AG09309 (cell line): ENCODE measurements at places on chromosomes 4 and X.

DNA sequence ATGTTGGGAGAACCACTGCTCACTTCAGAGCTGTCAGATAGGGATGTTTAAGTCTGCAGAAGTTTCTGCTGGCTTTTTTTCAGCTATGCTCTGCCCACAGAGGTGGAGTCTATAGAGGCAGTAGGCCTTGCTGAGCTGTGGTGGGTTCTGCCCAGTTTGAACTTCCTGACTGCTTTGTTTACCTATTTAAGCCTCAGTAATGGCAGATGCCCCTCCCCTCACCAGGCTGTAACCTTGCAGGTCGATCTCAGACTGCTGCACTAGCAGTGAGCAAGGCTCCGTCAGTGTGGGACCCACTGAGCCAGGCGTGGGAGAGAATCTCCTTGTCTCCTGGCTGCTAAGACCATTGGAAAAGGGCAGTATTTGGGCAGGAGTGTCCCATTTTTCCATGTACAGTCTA lies 36.8 kb downstream of the AFM start:
- no peak for DNase-seq

GRCh38 chr4:85391589-85392410 lies 83.2 kb upstream of the ARHGAP24 start:
- no peak for DNase-seq

- DNase-seq: no peak
These were observed 24.0 kb upstream of the ANXA3 start for GRCh38 chr4:78527555-78527954.

DNA sequence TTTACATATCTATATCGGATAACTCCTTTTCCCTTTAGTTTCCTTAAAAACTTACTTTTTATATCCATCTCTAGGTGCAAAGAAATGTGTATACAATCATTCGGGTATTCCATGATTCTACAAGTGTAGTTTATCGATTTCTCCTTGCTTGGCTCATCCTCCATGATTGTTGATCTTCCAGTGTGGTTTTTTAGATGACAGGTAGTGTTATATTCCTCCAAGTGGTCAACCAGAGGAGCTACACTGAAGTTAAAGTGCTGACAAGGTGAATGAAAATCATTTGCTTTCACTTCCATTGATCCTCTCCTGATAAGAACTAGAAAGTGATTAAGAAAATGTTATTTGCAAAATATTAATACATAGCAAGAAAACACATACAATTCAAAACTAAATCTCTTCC lies 38.5 kb downstream of the TMEM156 start:
- DNase-seq: no peak
